M059J (cell line): ENCODE measurements at places on chromosomes 5 and 9.
A peak's percentile ranks its signal among the peaks of the same experiment; 100 is the strongest.

DNA sequence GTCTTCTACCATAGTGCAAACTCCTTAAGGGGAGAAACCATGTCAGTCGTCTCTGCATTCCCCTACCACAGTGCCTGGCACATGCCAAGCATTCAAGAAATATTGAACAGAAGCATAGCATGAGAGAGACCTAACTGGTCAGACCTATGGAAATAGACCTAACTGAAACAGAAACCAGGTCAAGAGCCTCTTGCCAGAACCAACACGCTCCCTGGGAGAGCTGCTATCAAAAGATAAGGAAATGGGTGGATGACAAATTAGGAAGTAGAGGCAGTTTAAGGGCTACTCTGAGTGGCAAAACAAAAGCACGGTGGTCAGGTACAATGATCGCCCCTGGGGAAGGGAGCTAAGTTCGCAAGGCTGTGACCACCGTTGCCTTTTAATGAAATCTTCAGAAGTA, 66.0 kb upstream of the SMIM15 start:
- DNase-seq: peak; percentile 38

- no peak for DNase-seq
These were observed 20.3 kb downstream of the GRIN3A start for GRCh38 chr9:101718192-101718591.

DNA sequence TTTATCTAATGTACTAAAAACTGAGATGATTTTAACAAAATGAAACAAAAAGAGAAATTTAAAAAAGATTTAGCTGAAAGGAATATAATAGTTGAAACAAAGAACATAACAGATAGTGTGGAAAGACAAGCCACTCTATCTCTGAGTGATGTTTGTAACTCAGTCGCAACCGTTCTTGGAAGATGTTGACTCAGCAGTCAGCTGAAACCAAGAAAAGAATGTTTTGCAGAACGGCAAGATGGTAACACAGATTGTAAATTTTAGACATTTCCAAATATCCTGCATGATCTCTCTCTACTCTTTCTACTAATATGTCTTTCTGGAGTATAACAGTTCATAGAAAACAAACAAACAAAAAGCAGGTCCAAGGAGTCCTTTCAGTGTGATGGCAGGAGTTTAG, 746.1 kb upstream of the CDH6 start:
- no peak for DNase-seq

GRCh38 chr5:61330341-61330844, 1.7 kb upstream of the ZSWIM6 start:
- peak; percentile 80 for DNase-seq

DNA sequence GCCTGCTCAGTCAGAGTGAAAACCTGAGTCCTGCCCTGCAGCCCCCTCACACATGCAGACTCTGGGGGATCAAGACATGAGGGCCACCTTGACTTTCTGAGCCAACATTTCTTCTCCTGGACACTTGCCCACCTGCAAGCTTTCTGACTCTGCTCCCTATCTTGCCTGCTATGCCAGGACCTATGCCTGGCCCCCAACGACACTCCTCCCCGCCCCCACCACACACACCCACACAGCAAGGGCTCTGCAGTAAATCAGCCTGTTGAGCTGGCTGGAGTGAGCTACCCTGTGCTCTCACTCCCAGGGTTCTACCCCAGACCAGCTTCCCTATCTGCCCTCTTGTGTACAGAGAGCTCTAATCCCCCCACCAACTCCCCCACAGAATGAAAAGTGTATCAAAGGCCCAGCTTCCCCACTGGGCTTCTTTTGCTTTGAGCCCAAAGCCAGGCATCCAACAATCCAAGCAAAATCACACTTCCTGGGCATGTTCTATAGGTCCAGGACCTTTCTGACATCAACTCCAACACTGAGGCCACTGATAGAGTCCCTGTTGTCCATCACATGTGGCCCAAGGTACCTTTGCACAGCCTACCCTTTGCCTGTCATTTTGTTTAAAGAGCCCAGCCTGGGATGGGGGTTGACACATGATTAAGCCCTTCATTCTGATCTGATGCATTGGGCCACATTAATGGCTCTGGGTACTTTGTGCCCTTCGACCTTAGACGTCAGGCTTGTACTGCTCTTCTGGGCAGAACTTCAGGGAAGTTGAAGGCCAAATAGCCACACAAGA, 7.2 kb downstream of the PDLIM4 start:
- no peak for DNase-seq

GRCh38 chr9:17723656-17724055, 144.8 kb downstream of the SH3GL2 start:
- DNase-seq: no peak

GRCh38 chr9:137395666-137396010, 27.3 kb downstream of the EXD3 start:
- no peak for DNase-seq

- no peak for DNase-seq
These were observed 329.0 kb upstream of the MPDZ start for GRCh38 chr9:13608451-13608850.

GRCh38 chr5:96582343-96582742, 79.8 kb upstream of the CAST start:
- DNase-seq: peak; percentile 45

GRCh38 chr5:176676361-176676824, 29.1 kb downstream of the TSPAN17 start:
- peak; percentile 86 for DNase-seq

DNA sequence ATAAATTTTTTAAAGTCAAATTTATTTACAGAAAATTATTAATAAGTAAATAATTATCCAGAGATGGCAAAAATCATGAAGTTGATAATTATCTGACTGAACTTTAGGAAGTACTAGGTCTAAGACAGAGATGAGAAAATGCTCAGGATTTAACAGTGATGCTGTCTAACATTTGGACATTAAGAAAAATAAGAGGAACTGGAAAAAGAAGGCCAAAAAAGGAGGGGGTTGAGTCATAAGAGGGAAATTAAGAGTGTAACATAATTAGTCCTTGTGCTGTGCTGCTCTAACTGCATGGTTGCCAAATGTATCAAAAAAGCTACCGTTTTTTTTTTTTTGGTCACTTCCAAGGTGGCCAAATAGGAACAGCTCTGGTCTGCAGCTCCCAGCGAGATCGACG, 35.4 kb upstream of the TUT7 start:
- DNase-seq: no peak

DNA sequence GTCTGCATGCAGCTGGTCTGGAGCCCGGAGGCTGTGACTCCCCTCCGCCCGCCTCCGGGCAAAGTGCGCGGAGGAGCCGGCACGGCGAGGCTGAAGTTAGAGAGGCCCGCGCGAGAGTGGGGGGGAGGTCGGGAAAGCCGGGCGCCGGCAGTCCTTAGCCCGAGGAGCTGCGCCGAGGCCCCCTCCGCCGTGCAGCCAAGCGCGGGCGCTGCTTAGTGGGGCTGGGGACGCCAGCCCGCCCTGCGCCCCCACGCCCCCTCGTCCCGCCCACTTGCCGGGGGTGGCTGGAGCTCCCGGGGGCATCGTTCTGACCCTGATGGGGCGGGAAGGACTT, 403 bp downstream of the NINJ1 start:
- peak; percentile 90 for DNase-seq

DNA sequence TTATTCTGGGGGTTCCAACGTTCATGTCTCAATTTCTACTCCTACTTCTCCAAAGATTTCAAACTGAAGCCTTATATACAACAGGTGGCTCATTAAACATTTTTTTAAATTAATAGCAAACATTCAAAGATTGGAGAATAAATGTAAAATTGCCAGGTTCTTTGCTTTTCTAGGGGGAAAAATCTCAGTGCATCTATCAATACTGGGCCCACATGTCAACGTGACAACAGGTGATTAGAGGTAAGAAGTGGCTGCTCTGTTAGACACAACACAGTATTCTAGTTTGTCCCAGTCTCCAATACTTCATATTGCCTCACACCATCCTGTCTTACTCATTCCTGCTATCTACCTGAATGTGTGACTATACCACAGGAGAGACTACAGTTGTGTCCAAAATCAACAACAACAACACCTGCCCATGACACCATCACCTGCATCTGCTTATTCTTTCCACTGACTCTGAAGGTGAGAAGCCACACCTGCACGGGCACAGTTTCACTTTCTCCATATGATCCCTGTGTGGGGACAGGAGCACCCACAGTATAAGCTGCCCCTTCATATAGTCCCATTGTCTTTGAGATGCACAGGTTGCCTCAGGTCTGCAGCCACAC, 110.2 kb downstream of the LHFPL2 start:
- DNase-seq: no peak

- no peak for DNase-seq
These were observed 14.8 kb downstream of the SLC44A1 start for GRCh38 chr9:105259274-105259673.
